ENCODE measurements at places on chromosomes 5 and 9.

GRCh38 chr5:142872795-142873194 is 102.6 kb downstream of the ARHGAP26 start:
- DNase-seq = no peak

- no peak for DNase-seq
These were observed 272 bp downstream of the ANAPC2 start for GRCh38 chr9:137188086-137188489.

DNA sequence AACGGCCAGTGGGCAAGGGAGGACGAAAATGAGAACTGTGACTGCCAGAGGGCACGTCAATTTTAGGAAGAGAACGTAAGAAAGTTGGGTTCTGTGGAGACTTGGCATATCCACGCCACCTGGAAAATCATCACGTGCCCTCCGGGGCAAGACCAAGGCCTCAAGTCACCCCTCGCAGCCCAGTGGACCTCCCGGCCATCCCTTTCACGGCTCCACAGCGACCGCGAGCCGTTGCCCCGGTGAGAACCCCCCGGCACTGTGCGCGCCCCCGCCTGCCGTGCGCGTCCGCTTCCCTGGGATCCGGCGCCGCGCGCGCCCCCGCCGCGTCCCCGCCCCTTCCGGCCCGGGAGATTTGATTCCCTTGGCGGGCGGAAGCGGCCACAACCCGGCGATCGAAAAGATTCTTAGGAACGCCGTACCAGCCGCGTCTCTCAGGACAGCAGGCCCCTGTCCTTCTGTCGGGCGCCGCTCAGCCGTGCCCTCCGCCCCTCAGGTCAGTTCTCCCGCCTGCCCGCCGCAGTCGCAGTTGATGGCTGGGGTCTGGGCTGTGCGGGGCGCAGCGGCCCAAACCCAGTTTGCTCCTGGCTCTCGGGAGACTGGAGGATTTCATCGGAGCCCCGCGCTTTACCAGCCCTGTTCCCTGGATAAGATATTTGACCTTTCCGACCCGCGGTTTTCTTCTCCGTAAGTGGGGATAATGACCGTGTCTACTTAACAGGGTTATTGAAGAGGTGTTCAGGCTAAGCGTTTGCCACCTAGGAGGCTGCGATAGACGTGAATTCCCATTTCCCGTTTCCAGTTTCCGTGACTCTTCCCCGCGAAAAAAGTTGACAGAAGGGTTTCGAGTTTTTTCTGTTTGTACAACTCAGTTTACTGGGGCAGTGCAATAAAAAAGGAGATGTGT is at the start of gene MELK:
TSS of gene MELK (plus strand) at position 381 of the 904 bp plus-strand sequence. CDS start 8,787 bp downstream, outside the sequence.
- DNase-seq = peak; percentile 61

DNA sequence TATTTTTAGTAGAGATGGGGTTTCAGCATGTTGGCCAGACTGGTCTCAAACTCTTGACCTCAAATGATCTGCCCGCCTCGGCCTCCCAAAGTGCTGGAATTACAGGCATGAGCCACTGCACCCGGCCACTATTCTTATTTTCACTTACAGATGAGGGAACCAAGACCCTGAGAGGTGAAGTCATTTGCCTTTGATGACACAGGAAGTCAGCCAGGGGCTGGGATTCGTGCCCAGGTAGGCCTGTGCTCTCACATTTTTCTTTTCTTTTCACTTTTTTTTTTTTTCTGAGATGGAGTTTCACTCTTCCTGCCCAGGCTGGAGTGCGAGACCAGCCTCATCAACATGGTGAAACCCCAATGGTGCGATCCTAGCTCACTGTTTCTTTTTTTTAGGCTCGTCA is 22.2 kb downstream of the ENG start:
- no peak for DNase-seq

DNA sequence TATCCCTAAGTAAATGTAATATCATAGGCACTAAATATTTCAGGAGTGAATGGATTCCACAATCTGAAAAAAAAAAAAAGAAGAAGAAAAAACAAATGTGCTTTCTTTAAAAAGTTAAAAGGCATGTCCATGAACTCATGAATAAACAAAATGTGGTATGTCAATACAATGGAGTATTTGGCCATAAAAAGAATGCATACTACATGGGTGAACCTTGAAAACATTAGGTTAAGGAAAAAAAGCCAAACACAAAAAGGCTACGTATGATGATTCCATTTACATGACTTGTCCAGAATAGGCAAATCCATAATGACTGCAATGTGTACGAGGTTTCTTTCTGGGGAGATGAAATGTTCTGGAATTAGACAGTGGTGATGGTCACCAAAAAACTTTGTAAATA is 45.3 kb downstream of the FNIP1 start:
- no peak for DNase-seq

- DNase-seq = no peak
These were observed 35.0 kb downstream of the SLC1A3 start for GRCh38 chr5:36641431-36641830.

DNA sequence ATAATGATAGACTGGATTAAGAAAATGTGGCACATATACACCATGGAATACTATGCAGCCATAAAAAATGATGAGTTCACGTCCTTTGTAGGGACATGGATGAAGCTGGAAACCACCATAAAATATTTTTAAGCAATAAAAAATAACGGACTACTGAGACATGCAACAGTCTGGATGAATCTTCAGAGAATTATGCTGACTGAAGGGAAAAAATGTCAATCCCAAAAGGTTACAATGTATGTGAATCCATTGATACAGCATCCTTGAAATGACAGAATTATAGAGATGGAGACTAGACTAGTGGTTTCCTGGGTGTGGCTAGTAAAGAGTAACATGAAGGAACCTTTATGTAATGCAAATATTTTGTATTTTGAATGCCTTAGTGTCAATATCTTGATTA is 1808.6 kb upstream of the NUDT12 start:
- DNase-seq = no peak

DNA sequence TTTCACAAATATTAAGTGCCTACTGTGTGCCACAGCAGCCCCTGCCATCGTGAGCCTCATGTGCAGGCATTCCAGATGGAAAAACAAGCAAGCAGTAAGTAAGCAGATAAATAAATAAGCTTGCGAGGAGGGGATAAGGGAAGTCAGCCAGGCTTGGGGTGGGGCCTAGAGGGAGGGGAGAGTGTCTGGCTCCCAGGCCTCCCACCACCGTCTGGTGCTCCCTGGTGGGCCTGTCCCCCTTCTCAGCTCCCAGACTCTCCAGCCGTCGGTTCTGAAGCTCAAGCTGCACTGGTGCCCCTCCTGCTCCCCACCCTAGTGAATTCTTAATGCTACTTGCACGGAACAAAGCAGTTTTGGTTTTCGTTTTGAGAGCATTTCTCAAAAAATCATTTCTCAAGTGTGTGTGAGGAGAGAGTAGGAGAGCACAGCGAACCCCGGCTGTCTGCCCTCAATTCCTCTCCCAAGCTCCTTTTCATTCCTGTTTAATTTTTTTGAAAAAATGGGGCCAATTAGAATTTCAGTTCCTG is 6.6 kb upstream of the IER5L start:
- no peak for DNase-seq

DNA sequence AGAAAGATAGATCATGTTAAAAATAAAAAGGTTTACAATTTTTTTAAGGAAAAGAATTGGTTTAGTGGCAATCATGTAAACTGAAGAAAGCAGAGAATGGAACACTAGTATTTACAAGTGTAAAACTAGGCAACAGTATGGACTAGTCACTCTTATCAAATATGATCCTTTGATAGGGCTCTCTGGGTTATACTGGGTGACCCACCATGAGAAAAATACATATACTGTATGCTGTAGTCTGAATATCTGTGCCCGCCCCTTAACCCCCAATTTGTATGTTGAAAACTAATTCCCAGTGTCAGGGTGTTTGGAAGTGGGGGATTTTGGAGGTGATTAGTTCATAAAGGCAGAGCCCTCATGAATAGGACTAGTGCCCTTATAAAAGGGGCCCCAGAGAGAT is 236.8 kb upstream of the TARS1 start:
- DNase-seq = no peak

GRCh38 chr5:5309645-5310044 is 112.8 kb upstream of the ICE1 start:
- no peak for DNase-seq

- no peak for DNase-seq
These were observed 131.6 kb upstream of the PTGER4 start for GRCh38 chr5:40547994-40548575.

- no peak for DNase-seq
These were observed 134.9 kb downstream of the HMHB1 start for GRCh38 chr5:143946837-143947236.

- DNase-seq = no peak
These were observed 67.2 kb upstream of the FCHO2 start for GRCh38 chr5:72888595-72888994.

DNA sequence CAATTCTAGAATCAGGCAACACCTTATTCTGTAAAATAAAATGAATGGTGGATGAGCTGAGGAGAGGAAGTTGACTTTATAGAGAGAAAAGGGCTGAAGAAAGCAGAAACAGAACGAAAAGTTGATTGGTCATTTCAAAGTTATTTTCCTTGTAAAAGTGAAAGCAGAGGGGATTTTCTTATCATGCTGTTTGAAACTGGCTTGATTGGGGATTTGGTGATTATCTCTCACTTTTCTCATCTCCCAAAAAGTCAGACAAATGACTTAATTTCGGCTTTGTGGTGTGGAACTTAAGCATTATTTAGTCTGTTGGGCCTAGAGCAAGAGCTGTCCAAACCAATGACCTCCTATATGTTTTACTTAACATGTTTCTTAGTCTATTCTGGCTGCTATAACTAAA is 60.5 kb upstream of the ITGA2 start:
- DNase-seq = no peak

GRCh38 chr5:14131855-14132503 is 11.2 kb upstream of the TRIO start:
- no peak for DNase-seq

- no peak for DNase-seq
These were observed 42.3 kb upstream of the NOTCH1 start for GRCh38 chr9:136587944-136588662.

DNA sequence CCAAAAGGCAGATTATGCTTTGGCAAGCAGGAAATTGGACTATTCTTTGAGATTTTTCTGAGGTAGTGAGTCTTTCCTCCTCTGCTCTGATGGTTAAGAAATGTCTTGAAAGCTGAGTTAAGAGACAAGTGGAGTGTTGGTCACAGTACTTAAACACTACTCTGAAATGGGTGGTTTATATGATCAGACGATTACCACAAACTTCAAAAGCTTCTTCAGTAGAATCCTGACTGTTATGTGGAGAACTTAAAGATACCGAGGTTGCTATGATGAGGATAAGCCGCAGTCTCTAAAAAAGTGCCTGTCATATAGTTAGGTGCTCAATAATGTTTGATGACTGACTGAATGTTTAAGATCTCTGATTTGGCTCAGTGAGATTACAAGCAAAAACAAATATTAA is 24.3 kb downstream of the GCNT4 start:
- DNase-seq = no peak

DNA sequence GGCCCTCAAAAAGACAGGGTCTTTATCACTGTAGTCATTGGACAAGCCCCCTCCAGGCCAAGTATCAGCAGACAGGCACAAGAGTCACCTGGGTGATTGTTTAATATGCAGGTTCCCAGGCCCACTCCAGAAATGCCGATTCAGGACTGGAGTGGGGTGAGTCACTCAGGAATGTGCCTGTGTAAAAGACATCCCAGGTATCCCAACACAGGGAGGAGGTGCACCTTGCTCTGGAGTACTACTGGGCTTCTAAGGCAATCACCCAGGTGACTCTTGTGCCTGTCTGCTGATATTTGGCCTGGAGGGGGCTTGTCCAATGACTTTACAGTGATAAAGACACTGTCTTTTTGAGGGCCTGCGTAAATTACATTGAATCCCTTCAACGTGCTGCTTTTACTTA is 40.6 kb downstream of the ACTL7B start:
- DNase-seq = no peak

DNA sequence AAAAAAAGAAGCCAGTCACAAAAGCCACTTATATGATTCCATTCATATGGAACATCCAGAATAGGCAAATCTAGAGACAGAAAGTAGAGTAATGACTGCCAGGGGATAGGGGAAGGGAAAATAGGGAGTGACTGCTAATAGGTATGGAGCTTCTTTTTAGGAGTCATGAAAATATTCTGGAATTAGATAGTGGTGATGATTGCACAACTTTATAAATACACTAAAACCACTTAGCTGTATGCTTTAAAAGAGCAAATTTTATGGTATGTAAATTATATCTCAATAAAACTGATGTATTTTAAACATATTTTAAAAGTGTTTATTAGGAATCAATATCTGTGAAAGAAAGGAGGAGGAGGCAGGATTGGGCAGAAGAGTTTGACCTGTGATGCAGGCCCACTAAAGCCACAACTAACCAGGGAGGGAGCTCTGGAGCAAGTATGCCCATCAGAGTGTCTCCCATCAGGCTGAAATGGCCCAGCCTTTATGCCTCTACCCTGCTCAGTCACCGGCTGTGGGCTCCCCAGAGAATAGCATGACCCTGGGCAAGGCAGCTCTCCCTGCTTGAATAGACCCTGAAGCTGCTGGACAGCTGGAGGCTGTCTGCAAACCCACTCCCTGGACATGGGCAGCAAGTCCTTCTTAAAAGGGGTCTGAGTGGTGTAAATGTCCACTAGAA is 96.0 kb upstream of the SLC44A1 start:
- no peak for DNase-seq

DNA sequence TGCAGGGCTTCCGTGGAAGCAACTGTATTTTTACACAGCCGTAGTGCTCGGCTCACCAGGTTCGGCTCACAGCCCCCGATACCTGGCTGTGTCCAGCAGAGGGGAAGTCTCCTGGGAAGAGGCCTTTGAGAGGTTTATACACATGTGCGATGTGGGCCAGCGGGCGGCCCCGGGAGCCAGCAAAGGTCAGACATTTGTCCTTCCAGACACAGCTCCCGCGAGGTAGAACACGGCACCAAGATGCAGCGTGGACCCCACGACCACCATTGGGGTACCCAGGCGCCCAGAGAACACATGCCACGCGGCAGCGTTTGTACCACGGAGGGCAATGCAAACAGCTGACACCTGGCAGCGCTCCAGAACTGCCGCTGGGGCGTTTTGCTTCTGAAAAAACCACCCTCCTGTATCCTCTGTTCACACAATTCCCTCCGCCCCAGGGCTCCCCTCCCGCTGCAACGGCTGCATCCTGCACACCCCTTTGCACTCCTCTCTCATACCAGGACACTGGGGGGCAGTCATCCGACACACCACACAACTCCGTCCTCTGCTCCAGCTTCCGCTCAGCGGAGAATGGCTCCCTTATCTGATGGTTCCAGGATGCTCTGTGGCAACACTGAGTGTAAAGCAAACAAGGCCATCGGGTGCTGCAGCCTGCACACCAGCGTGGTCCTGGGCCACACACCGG is 235.3 kb downstream of the SYK start:
- peak; percentile 72 for DNase-seq

DNA sequence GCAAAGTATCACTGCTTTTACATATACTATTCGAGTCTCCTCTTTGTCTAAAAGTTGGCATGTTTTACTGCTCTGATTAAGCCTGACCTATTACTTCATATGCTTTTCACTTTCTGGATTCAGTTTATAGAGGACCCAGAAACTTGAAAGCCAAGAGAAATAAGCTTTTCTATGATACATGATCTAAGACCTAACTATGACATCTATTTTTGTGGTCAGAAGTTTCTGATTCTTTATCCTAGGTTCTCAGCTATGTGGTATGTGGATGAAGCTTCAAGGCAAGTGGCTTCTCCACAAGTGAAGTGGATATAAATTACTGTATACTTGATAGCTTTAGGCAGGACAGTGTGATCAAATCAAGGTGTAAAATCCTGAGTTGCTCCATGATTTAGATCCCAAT is 6.3 kb downstream of the EDIL3 start:
- no peak for DNase-seq

- no peak for DNase-seq
These were observed 28.1 kb downstream of the IL33 start for GRCh38 chr9:6243746-6244145.

Measured in NCI-H1694 treated with DMSO at 0.1 percent for 48 hours (cell line).